ENCODE measurements at places on chromosomes 2 and 18.

- DNase-seq = no peak
Observed at GRCh38 chr18:59455728-59456276, 96.7 kb upstream of the LMAN1 start.

GRCh38 chr18:78245451-78245850, 734.2 kb upstream of the SALL3 start:
- no peak for DNase-seq

- no peak for DNase-seq
Observed at GRCh38 chr2:43276962-43277391, 50.6 kb upstream of the ZFP36L2 start.

DNA sequence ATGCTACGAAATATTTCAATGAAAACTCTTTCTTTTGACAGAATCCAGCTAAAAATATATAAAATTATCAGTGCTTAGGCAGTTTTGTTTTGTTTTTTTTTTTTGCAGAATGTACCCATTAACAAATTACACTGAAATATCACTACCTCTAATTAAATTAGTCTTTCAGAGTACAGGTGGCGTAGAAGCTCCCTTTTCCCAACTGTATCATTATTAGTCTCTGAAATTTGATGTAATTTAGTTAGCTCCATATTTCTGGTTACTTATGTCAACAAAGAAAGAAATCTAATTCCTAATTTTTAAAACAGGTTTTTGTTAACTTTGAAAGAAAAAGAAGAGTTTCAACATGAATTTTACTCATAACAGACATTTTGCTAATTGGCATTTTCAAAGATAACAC, 149.2 kb downstream of the CDH2 start:
- DNase-seq = no peak

GRCh38 chr2:227395556-227395955, 7.8 kb upstream of the SCYGR1 start:
- no peak for DNase-seq

GRCh38 chr18:69490813-69491212, 90.1 kb downstream of the DOK6 start:
- DNase-seq = peak; percentile 65

- no peak for DNase-seq
Observed at GRCh38 chr2:151711025-151711424, 23.3 kb downstream of the NEB start.

- peak; percentile 88 for DNase-seq
Observed at GRCh38 chr2:27303093-27304025, 4.9 kb downstream of the UCN start.

DNA sequence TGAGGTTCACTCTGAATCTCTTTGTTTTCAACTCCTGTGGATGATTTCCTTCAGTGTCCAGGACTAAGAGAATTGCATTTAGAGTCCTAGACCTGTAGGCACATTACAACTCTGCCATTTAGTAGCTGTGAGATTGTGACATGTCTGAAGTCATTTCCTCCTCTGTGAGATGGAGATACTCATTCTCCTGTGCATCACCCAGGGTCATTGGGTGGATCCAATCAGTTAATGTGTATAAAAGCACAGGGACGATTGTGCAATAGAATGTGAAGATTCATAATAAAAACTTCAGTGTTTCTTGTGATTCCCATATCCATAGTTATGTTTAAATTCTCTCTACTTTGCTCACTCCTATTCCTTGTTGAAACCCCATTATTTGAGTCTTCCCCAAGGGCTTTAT, 113.6 kb downstream of the DIS3L2 start:
- DNase-seq = peak; percentile 85

- no peak for DNase-seq
Observed at GRCh38 chr2:222445227-222445626, 20.9 kb downstream of the SGPP2 start.

DNA sequence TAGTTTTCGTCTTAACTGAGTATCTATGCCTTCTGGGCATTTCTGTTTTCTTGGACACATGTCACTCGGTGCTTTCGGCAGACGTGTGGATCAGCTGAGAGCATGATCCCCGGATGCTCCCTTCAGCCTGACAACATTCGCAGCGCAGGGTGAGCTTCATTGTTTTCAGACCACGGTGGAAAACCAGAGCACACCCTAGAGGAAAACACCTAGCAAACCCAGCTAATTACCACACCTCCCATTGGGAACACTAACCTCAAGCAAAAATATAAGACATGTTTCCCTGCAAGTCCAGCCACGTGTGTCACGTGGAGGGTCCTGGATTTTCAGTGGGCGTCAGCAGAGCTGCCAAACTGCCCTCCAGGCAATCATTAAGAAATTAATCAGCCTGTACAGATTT, 31.0 kb downstream of the ANKRD29 start:
- DNase-seq = peak; percentile 18

DNA sequence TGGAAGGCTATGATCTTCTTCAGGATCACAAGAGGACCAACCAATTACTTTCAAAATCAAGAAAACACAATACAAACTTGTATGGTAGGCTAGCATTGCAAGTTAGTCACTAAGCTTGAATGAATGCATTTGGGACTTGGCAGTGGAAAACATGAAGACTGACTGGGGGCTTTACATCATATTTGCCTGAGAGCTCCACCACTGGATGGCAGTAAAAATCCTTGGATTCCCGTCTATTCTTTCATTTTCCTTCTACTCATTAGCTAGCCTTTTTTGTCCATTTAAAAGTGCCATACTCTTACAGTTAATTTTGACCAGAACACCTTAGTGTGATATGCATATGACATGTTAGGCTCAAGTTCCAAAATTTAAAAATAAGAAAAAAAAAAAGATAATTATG, 63.5 kb upstream of the RASGRP3 start:
- peak; percentile 71 for DNase-seq

- DNase-seq = no peak
Observed at GRCh38 chr2:60959501-60959900, 58.0 kb upstream of the PEX13 start.

- DNase-seq = no peak
Observed at GRCh38 chr18:50694147-50694546, 125.7 kb downstream of the MRO start.

DNA sequence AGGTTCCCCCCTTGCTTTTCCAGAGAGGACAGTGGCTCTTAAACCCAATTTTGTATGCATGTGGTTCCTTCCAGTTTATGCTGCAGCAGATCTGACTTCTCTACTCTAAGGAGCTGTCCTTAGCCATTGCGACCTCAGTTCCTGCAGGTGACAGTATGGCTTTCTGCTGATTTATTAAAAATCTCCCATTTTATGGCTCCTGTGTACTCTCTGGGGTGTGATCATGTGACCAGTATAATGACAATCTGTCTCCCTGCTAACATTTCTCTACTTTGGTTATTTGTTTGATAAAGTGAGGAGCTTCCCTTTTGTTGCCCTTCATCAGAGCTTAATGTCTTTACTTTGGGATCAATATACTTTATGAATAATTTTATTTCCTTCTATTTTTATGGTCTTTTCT, 148.7 kb upstream of the VRK2 start:
- DNase-seq = no peak

DNA sequence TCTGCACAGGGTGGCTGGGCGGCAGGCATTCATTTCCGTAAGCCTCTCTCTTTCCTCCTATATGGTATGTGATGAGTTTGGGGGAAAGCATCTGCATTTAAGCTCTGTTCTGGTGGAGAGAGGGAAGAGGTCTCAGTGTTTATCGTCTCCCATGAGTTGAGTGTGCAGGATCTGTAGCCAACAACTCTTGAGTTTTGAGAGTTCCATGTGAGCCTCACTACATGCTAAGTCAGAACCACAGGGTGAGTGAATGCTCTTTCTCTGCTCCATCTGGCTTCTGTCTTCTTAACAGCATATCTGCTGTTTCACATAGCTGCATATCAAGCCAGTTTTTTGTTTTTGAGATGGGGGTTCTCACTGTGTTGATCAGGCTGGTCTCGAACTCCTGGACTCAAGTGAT, 22.7 kb downstream of the RAB31 start:
- peak; percentile 19 for DNase-seq

GRCh38 chr2:190618030-190618429, 30.9 kb upstream of the NAB1 start:
- DNase-seq = no peak

DNA sequence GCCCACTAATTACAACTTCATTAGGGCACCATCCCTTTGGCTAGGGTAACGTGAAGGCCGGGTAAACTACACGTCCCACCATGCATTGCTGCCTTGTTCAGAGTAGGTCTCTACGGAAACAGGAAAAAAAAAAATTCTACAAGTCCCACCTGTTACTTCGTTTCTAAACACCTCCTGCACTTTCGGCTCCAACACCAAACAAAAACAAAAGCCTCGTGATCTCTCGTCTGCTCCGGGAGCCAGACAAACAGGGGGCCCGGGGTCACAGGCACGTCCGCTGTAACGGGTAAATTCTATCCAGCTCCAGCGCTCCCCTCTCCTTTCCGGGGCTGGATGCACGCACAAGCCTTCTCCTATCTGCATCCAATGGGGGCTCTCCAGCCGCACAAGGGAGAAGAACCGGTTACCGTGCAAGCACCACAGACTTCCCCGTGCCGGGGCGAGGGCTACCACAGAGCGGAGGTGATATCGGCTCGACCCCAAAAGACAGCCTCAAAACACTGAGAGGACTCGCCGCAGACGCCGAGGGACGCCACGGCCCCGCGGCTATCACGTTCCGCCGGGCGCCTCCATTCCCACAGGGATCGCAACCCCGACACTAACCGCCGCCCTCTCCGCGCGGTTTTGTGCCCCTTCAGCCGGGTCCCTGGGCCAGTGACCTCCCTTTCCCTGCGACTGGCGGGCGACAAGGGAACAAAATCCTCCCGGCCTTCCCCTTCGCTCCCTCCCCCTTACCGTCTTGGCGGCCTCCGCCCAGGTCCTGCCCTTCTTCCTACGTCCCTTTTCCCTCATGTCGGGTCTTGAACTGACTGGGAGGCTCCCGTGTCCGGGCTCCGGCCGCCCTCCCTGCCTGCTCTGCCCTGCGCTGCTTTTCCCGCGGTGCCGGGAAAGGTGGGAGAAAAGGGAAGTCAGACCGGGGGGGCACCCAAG, 591 bp downstream of the ASXL2 start:
- DNase-seq = peak; percentile 78

GRCh38 chr18:25456334-25457010, 104.5 kb upstream of the ZNF521 start:
- no peak for DNase-seq

DNA sequence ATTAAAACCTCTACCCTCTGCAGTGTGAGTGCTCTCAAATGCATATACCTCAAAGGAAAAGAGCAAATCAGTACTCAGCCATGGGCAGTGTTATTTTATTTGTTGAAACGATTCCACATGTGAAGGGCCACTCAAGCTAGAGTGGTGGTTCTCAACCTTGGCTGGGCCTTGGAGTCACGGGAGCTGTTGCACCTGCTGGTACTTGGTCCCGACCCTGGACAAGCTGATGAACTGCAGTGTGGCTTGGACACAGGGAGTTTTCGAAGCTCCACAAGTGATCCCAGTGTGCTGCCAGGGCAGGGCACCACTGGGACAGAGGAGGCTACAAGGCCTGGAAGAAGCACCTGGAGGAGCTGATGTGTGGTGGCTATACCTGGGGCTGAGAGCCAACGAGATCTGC, 19.7 kb downstream of the GNLY start:
- DNase-seq = no peak

- peak; percentile 80 for DNase-seq
Observed at GRCh38 chr2:179264368-179265081, at the start of gene SESTD1. Gene SESTD1, minus strand, starts transcription at chr2:179264832. Its CDS starts 72,991 bp downstream, at chr2:179191841.

GRCh38 chr2:131092458-131093005, 728 bp downstream of the FAM168B start:
- peak; percentile 30 for DNase-seq

DNA sequence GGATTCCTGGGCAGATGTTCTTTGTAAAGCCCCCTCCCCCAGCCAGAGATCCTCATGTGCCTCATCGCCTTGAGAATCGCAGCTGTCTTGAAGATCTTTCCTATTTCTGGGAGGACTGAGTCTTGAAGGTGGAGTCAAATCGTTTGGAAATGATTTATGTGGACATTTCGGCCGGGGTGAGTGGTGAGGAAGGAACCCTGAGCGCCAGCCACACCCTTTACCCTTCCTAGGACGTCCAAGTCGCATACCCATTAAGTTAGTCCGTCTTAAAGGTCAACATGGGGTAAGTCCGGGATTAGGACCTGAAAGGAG, 84.9 kb upstream of the ZCCHC2 start:
- DNase-seq = peak; percentile 44

GRCh38 chr2:68435615-68436014, 31.5 kb downstream of the FBXO48 start:
- DNase-seq = peak; percentile 22

DNA sequence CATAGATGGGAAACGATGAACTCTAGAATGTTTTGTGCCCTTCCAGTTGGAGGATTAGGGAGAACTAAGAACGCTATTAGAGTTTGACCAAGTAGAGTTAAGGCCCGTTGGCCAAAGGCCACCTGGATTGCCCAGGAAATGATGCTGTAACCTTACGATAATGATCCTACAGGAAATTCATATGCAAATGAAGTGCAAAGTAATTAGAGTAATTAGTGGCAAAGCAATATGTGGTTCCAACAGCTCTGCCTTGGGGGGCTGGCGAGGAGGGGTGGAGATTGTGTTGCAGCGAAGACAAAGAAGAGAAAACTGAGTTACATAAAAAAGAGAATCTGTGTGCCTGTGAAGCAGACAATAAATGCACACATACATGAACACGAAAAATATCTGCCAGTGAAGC, 61.5 kb upstream of the BOD1L2 start:
- DNase-seq = no peak

GRCh38 chr2:56292951-56293350, 109.2 kb downstream of the CCDC85A start:
- DNase-seq = no peak

- no peak for DNase-seq
Observed at GRCh38 chr2:121151311-121152109, 133.5 kb downstream of the TFCP2L1 start.

DNA sequence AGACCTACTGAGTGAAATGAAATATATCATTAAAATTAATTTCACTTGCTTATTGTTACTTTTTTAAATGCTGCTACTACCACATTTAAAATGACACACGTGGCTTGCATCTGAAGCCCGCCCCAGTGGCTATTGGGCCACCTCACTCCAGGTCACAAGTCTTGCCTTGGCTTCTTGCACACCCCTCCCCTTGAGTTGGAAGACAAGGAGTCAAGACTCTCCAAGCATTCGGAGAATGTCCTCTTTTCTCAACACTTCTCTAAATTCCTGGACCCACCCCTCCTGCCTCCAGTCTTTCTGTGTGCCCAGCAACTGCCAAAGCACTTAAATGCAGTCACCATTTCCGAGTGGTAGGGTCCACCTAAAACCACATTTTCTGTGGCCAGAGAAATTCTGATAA, 73.4 kb downstream of the ZBTB7C start:
- DNase-seq = no peak

GRCh38 chr2:54675738-54676137, 47.7 kb upstream of the EML6 start:
- no peak for DNase-seq

DNA sequence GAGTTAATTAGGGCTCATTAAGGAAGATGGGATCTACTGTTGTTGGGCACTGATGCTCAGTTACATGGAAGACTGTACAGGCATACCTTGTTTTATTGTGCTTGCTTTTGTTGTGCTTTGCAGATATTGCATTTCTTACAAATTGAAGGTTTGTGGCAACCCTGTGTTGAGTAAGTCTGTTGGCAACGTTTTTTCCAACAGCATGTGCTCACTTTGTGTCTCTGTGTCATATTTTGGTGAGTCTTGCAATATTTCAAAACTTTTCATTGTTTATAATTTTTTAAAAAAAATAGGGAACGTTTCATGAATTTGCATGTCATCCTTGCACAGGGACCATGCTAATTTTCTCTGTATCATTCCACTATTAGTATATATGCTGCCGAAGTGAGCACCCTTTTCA, 15.6 kb downstream of the PHLPP1 start:
- DNase-seq = peak; percentile 41

- DNase-seq = no peak
Observed at GRCh38 chr2:51790854-51791253, 758.9 kb upstream of the NRXN1 start.
